Fibroblast of the conjunctiva (primary cell): ENCODE measurements at places on chromosomes 1 and 21.

- no peak for DNase-seq
These were observed 30.7 kb upstream of the SLC19A1 start for GRCh38 chr21:45572783-45573451.

DNA sequence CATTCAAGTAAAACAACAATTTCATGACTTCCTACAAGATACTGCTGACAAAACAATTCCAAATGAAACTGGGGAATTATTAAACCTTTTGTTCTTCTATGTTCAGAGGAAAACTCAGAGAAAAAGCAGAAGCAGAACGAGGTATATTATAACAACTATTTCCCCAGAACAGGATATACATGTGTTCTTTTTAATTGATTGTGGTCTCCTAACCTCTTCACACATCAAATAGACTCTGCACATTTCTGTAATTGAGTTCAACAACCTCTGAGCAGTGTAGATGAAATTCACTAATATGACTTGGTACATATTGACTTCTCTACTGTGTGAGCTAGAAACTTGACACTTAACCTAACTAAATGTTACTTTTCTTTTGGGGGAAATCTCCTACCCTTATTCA lies 584.2 kb downstream of the NEGR1 start:
- no peak for DNase-seq

GRCh38 chr1:192601143-192601542 lies 25.6 kb downstream of the RGS1 start:
- DNase-seq = no peak

- no peak for DNase-seq
These were observed 55.5 kb downstream of the TRABD2B start for GRCh38 chr1:47941609-47942239.

DNA sequence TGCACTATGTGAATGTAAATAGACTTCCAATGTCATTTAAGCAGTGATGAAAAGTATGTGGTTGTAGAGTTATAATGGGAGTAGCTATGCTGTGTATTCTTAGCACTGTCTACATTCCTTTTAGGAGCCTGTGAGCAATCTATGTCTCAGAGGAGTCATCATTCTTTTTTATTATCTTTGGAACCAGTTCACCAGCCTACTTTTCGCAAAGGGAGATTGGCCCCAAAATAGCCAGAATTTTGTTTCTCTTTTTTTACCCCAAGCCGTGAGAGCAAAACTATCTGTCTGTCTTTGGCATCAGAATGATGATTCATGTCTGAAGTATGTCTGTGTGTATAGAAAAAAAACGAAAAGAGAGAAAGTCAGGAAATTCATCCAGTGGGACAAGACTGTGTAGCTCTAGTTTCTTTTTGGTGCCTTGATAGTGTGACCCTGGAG lies 44.2 kb downstream of the OSBPL9 start:
- DNase-seq = peak; percentile 81

DNA sequence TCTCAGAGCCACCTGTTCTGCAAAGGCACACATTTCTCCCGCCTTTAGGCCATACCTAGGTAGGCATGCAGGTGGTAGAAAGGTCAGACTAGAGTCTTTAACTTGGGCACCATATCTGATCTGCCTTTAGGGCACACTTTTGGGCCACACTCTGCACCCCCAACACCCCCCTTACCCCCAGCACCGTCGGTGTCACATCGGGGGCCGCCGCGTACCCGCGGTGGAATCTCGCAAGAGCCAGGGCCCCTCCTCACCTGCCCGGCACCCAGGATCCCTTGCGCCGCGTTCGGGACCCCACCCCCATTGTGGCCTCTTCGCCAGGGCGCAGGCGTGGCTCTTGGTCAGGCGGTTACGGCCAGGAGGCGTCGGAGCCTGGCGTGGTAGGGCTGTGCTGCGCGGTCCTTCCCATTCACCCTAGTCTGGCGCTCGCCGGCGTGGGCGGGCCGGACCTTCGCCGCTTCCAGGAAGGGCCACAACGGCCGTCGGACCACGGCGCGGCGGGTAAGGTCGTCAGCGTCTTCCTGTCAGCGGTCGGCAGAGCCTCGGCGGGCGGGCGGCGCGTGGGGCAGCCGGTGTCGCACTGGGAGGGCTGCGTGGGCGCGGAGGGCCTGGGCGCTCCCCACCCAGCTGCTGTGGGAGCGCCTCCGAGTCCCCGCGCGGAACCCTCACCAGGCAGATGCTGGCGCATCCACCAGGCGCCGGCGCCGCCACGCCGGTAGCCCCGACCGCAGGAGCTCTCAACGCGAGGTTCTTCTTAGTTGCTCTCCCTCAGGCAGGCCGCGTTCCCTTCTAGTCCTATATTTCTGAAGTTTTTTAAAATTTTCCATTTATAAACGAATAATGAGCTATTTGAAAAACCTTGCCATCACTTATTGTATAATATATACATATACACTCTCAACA lies at the start of gene DNAH14:
DNAH14 (plus strand) TSS at position 341 of the 903 bp plus-strand sequence. CDS start 23,028 bp downstream, outside the sequence.
- peak; percentile 69 for DNase-seq

GRCh38 chr21:45839274-45839673 lies 142.3 kb upstream of the COL6A1 start:
- no peak for DNase-seq

DNA sequence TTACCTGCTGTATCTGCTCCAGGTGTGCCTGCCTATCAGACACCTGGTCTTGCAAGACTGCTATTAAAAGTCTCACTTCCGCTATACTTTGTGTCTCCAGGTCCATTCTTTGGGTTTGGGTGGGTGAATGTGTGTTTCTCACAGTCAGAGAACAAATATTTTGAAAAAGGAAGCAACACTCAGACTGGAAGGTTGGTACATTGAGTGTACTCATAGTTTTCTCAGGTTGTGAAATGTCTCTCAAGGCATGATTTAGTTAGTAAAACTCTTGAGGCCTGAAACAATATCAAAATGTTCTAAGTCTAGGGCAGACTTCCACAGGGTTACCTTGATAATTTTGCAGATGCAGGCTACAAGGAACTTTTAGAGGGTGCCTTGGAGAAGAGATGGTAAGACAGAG lies 429.9 kb upstream of the ZRANB2 start:
- DNase-seq = no peak

DNA sequence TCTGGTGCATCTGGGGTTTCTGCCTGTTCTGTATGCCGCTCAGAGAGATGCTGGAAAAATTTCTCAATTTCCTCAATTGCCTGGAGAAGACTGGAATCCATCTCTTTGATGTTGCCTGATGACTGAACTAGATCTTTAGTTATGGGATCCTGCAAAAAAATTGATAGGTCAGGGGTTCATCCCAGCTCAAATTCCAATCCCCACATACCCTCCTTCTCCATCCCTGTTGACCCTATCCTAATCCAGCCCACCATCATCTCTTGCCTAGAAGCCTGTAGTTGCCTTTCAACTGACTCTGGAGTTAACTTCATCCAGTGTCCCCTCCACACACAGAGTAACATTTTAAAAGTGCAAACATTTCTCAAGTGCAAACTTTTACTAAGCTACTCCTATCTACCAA lies at the start of gene KLF18:
KLF18 (minus strand) TSS at position 101 of the 400 bp plus-strand sequence; CDS start at position 101, 0 bp downstream.
- no peak for DNase-seq

- no peak for DNase-seq
These were observed 108.7 kb downstream of the TLR5 start for GRCh38 chr1:223034270-223034798.

GRCh38 chr21:31580866-31581276 lies 78.6 kb upstream of the SOD1 start:
- peak; percentile 54 for DNase-seq

- DNase-seq = no peak
These were observed 90.0 kb upstream of the KRTAP19-8 start for GRCh38 chr21:31128234-31128633.
